ENCODE measurements at places on chromosomes 11 and 22.

- no peak for DNase-seq
Measured at GRCh38 chr11:60857378-60858232, 1.9 kb upstream of the PTGDR2 start.

DNA sequence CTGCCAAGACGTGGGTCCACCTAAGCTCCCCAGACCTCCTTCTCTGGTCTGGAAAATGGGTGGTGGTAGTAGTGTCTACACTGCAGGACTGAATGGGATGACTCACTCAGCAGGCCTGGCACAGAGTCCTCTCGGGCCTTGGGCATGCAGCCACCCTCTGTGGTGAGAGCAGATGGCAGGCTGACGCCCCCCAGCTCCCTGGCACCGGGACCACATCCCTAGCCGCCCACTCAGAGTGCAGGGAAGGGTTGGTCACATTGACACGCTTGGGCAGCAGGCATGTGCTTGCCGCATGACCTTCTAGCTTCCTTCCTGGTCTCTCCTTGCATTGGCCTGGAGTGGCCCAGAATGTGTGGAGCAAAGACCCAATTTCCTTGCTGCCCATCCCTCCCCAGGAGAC lies 30.7 kb upstream of the PRODH start:
- no peak for DNase-seq

DNA sequence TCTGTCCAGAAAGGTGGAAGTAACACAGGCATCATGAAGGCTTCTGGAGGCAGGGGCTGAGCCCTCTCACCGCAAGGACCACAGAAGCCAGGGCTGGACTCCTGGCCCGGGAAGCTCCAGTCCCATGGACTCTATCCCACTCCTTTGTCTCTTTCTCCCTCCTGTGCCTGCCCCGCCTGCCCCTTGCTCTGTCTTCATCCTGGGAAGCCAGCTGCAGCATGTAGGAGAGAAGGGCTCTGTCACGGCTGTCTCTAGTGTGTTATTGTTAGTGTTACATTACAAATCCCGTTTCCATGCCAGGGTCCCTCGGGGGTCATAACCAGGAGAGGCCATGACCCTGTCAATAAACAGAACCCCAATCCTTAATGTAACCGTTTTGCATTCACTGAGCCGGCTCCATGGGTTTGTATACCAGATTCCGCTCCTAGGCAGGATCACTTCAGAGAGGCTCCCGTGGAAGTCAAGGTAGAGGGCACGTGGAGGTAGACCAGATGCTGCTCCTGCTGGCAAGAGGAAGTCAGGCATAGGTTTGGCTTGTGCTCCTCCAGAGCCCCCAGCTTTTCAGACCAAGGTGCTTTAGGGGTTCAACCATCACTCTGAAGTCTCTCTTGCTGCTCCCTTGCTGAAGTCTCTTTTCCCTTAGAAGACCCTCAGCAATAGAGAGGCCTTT lies 293.2 kb downstream of the ETS1 start:
- DNase-seq = no peak

GRCh38 chr11:6431861-6432260 lies 8.9 kb downstream of the HPX start:
- DNase-seq = no peak

DNA sequence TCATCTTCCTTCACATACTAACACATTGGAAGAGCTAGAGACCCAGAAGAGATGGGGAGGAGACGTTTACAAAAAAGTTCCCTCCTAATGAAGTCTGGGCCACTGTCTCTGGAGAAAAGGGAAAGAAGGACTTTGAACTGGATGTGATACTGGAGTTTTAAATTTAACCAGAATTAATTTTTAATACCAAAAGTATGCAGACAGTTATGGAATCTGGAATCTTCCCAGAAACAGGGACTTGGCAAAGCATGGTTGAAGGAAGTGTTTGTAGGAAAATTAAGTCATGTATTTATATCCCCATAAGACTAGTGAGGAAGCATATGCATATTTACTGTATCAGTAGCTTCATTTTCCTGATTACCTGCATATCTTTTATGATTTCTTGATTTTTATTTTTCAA lies 215.5 kb downstream of the TTC28 start:
- no peak for DNase-seq

DNA sequence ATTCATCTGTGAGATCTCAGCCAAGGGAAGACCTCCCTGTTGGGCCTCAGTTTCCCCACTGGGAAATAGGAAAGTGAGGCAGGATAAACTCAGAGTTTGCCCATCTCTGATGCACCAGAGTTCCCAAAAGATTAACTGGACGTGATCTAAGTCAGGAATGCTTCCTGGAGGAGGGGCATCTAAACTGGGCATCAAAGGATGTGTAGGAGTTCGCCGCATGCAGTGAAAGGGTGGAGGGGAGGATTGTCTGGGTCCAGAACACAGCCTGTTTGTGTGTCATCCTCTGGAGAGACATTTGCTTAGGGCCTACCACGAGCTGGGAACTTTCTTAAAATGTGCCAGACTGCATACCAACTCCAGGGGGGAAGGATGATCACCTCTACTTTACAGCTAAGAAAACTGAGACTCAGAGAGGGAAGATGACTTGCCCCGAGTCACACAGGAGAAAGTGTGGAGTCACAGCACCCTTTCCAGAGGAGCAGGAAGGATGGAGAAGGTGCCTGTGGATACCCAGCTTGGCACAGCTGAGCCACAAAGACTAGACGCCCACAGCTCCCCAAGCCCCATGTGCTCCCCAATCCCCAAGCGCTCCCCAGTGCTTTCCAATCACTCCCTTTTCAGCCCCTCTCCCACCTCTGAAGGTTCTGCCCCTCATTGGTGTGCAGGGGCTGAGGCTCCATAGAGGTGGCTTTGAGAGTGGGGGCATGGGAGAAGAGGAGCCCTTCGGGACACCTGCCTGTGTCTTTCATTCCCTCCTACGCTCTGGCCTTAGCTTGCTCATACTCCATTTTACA lies 50.1 kb downstream of the MN1 start:
- DNase-seq = no peak

- no peak for DNase-seq
Measured at GRCh38 chr22:31987218-31987617, 42.9 kb downstream of the YWHAH start.

- DNase-seq = no peak
Measured at GRCh38 chr11:105142167-105142566, 2.6 kb upstream of the CARD18 start.

- no peak for DNase-seq
Measured at GRCh38 chr11:121503051-121503450, 50.3 kb upstream of the SORL1-AS1 start.

- no peak for DNase-seq
Measured at GRCh38 chr11:10322401-10322800, 17.5 kb downstream of the ADM start.

GRCh38 chr11:27968461-27968860 lies 139.5 kb downstream of the KIF18A start:
- DNase-seq = no peak

DNA sequence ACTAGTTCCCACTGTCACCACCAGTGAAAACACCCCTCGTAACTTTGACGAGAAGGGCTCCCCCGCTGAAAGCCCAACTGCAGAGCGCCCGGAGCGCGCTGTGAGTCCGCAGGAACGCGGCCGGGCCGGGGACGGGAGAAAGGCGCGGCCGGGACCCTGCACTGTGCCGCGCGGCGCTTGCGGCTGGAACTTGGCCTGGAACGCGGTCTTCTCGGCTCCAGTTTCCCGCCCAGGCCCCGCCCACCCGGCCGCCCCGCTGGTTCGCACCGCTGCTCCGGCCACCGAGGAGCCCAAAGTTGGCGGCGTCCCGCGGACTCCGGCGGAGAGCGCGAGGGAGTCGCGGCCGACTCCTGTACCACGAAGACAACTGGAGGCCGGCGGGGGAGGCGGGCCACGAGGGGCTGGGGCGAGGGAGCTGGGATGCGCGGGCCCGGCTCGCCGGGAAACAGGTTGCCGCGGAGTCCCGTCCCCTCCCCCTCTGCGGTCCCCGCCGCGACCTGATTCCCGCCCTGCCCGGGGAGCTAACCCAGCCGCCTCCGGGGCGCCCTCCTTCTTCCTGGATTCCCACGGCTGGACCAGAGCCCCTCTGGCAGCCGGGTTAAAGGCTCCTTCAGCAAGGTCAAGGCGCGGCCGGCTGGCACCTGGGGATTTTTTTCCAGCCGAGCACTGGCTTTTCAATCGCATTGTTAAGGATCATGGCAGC lies 3.4 kb downstream of the TENM4 start:
- DNase-seq = no peak

- no peak for DNase-seq
Measured at GRCh38 chr11:8093931-8094575, 13.0 kb downstream of the TUB start.

DNA sequence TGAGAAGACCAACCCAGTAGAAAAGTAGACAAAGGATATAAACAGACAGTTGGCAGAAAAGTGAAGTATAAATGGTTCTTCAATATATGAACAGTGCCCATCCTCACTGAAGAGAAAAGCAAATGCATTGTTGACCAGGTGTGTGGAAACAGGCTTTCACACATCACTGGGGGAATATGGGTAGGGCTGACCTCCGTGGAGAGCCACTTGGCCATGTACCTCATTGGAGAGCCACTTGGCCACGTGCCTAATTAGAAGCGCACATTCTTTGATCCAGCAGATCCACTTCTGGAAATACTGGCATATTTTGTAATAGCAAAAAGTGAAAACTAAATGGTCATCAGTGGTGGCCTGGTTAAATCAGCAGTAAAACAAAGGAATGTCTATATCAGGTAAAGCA lies 43.2 kb downstream of the PPP6R3 start:
- DNase-seq = no peak

- DNase-seq = no peak
Measured at GRCh38 chr11:125624756-125625213, at the start of gene CHEK1. CHEK1 (plus strand) TSS chr11:125625163; CDS start chr11:125626769, 1,606 bp downstream.

DNA sequence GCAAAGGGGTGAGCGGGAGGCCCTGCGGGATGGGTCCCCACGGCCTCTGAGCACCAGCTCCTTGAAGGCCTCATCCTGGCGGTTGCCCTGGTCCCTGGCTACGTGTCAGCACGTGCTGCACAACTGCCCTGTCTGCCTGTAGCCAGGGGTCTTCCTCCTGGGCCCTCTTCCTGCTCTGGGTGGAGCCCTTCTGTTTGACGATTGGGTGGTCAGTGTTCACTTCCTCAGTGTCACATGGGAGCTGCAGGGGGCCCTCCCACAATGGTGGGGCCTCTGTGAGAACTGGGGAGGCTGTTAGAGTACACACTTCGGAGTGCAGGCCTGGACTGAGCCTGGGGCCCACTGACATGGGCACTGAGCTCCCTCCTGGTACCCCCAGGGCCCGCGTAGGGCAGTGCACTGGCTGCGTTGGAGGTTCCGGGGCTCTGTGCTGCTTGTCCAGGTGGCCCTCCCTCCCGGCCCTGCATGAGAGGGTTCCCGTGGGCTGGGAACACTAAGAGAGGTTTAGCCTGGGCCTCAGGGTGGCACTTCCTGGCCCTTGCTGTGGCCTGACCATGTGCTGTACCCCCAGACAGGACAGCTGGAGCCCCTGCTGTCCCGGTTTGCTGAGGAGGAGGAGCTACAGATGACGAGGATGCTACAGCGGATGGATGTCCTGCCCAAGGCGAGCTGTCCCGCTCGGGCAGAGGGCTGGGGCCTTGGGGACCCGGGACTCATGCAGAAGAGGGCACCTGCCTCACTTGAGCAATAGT lies 13.8 kb downstream of the DGCR6L start:
- no peak for DNase-seq

DNA sequence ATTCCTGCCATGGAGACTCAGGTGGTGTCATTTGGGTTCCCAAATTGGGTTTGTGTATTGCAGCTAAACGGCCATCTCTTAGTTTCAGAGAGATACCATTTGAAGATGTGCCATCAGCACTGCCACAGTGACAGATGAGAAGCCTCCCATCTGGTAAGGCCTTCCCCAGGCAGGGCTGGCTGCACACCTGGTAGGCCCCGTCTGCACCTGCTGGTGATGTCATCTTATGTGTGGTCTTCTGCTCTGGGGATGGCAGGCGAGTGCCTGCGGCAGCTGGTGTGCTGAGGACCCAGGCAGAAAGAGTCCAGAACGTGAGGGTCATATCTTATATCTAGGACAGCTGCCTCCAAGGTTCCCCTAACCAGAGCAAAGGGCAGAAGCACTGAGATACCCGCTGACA lies 100.6 kb downstream of the CSNK2A3 start:
- DNase-seq = no peak

DNA sequence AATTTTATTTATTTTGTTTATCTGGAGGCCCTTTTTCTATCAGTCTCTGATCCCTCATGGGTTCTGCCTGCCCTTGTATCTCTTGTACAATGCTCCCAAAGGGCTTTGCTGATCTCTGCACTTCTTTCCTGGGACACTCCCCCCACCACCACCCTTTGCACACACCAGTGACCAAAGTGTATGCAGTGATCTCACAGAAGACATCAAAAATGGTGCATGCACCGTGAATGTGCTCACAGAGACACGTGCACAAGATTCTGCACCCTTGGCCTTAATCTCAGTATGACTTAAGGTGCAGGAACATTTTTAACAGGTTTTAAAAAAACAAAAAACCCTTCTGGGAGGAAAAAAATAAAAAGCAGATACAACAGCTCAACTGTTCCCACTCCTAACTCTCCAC lies 12.2 kb upstream of the ADSL start:
- no peak for DNase-seq

- DNase-seq = no peak
Measured at GRCh38 chr22:39183991-39184585, 31.6 kb upstream of the CBX7 start.

- DNase-seq = no peak
Measured at GRCh38 chr11:112770487-112770886, 190.7 kb upstream of the NCAM1 start.

DNA sequence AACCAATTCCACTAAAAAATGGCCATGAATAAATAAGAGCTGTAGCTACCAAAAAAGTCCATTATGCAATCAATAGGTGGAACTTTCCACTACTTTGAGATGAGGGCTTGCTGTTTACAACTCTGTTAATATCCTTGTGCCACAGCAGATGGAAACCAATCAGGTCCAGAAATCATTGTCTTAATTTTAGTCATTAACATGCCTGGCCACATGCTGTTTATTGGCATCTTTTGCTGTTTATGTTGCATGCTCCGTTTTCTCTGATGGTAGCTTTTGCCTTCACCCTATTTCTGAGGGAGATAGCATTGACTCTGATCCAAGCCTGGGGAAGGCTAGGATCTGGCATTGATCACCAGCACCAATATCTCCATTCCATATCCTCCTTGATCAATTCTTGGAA lies 192.9 kb upstream of the SEZ6L start:
- DNase-seq = no peak

DNA sequence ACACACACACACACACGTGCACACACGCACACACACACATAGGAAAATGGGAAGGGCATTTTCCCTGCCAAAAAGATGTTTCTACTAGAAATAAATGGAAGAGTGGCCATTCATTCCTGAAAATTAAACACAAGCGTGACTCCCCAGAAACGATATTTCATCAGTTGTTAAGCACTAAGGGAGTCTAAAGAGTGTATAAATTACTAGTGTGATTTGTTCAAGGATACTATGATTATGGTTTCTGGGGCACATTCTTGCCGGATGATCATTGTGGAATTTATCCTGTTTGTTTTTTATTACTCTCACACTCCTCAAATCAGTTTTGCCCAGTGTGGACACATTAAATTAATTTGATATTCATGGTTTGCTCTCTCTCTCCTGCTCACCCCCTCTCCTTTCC lies 16.4 kb upstream of the AMOTL1 start:
- DNase-seq = no peak

- DNase-seq = no peak
Measured at GRCh38 chr11:7524462-7525235, 10.8 kb downstream of the PPFIBP2 start.
